ENCODE measurements at places on chromosomes 2 and 18. TPM values are rescaled to one million over a fixed set of nuclear protein-coding genes. Genes with fewer than 3 reads are reported as not detected.
A peak's percentile ranks its signal among the peaks of the same experiment; 100 is the strongest.

IL37 gene
- total RNA-seq = not detected

DNA sequence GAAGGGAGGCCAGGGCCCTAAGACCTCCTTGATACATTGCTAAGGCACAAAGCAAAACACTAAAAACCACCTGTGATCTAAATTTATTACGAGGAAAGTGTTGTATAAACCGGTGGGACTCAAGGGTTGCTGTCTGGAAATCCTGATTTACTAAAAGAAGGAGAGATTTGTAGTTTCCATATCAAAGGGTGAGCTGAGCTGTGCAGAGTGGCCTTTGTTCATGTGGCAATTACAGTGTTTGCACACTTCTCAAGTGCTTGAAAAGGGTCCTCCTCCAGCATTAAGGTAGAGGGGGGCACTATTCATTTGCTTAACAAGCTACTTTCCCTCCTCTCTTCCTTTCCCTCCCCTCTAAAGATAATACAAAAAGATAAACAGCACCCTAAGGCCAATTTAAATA, 30.5 kb upstream of the ITGA4 start:
- no peak overlapping the region for H3K4me3 ChIP-seq
- no peak for DNase-seq
- no peaks in the 10 kb centered on the region for H3K27me3 ChIP-seq
- no peak overlapping the region for H3K27ac ChIP-seq
- H3K36me3 ChIP-seq = no peaks in the 10 kb centered on the region

GRCh38 chr2:231928901-231929725, 2.9 kb upstream of the NPPC start:
- no peak for DNase-seq
- peaks cover 6% of the 10 kb centered on the region for H3K4me1 ChIP-seq
- H3K27ac ChIP-seq = no peak overlapping the region

DNA sequence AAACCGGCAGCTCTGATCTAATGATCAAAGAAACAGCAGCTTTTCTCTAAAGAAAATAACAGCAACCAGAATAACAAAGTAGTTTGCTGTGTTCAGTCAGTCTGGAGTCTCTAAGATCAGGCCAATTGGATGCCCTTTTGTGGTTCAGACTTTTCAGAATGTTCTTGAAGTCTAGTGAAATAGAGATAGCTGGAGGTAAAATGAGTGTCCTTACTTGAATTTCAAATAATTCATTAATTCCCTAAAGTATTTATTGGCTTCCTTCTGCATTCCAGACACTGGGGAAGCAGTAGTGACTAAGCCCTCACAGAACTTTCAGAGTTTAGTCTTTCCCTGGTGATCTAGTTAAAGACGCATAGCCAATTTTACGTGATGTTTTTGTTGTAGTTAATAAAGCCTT, 58.7 kb downstream of the C18orf54 start:
- no peaks in the 10 kb centered on the region for H3K36me3 ChIP-seq
- H3K4me1 ChIP-seq = no peaks in the 10 kb centered on the region
- no peak for DNase-seq

HOXD9 gene
- 12.5 TPM for total RNA-seq

- H3K27me3 ChIP-seq = no peaks in the 10 kb centered on the region
- no peak overlapping the region for H3K27ac ChIP-seq
- no peaks in the 10 kb centered on the region for H3K36me3 ChIP-seq
- DNase-seq = no peak
Measured at GRCh38 chr2:96083064-96083939, 33.1 kb downstream of the ADRA2B start.

UGT1A6 gene
- not detected for total RNA-seq

- DNase-seq = no peak
- no peaks in the 10 kb centered on the region for H3K36me3 ChIP-seq
- H3K27me3 ChIP-seq = no peaks in the 10 kb centered on the region
- no peak overlapping the region for H3K27ac ChIP-seq
- no peak overlapping the region for H3K4me3 ChIP-seq
- no peaks in the 10 kb centered on the region for H3K4me1 ChIP-seq
Measured at GRCh38 chr2:149027590-149028250, 10.8 kb upstream of the LYPD6B start.

DNA sequence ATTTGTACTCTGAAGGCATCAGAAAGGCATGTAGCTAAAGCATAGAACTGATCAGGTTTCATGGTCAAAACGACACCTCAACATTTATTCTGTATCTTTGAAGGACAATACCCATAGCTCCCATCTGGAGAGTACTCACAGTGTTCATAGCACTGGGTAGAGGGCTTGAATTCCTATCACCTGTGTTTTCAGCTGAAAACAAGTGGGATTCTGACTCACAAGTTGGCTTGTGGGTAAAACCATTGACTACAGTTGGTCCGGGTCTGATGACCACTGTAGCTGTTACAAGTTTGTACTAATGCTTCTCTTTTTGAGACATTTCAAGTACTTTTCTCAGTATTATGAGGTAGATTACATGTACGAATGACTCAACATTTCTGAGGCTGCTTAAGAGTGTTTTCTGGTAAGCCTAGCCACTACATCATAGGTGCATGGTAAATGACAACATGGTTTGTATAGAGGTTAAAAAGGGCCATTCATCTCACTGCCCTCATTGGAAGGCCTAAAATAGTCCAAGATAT, 68.6 kb upstream of the PELI1 start:
- H3K27ac ChIP-seq = no peak overlapping the region
- H3K4me1 ChIP-seq = no peaks in the 10 kb centered on the region
- H3K4me3 ChIP-seq = no peak overlapping the region
- H3K27me3 ChIP-seq = no peaks in the 10 kb centered on the region
- no peaks in the 10 kb centered on the region for H3K36me3 ChIP-seq

- no peaks in the 10 kb centered on the region for H3K36me3 ChIP-seq
- no peak for DNase-seq
- H3K27ac ChIP-seq = no peak overlapping the region
- no peaks in the 10 kb centered on the region for H3K4me1 ChIP-seq
- no peaks in the 10 kb centered on the region for H3K27me3 ChIP-seq
Measured at GRCh38 chr2:140737006-140737405, 1393.8 kb downstream of the LRP1B start.

DNA sequence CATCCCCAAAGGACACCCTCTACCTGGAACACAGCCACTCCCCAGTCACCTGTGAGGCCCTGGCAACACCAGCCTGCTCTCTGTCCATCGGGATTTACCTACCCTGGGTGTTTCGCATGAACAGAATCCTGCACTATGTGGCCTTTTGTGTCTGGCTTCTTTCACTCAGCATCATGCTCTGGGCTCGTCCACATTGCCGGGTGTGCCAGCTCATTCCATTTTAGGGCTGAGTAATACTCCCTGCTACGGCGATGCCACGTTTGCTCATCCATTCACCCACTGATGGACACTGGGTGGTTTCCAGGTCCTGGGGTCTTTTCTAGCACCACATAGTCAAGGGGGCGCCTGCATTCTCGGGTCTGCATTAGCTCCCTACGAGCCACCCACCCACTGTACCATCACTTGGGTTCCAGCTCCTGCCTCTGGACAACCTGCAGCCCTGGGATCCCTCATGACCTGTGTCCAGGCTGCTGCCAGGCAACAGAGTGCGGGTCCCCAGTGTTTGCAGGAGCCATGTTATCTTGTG, 22.0 kb downstream of the KCNF1 start:
- H3K4me1 ChIP-seq = no peaks in the 10 kb centered on the region
- no peaks in the 10 kb centered on the region for H3K27me3 ChIP-seq
- no peak for DNase-seq
- no peak overlapping the region for H3K4me3 ChIP-seq

TDRD15 gene
- total RNA-seq = not detected

GRCh38 chr2:119419065-119419464, 12.6 kb upstream of the TMEM37 start:
- DNase-seq = no peak
- no peak overlapping the region for H3K4me3 ChIP-seq
- no peaks in the 10 kb centered on the region for H3K36me3 ChIP-seq
- H3K27me3 ChIP-seq = no peaks in the 10 kb centered on the region
- H3K27ac ChIP-seq = no peak overlapping the region

NCK2 gene
- total RNA-seq = 30.1 TPM

RANBP2 gene
- total RNA-seq = 91.8 TPM

- DNase-seq = no peak
- H3K27me3 ChIP-seq = no peaks in the 10 kb centered on the region
- H3K36me3 ChIP-seq = no peaks in the 10 kb centered on the region
Measured at GRCh38 chr18:24934258-24934932, 417.6 kb downstream of the ZNF521 start.

MC4R gene
- total RNA-seq = not detected

DNA sequence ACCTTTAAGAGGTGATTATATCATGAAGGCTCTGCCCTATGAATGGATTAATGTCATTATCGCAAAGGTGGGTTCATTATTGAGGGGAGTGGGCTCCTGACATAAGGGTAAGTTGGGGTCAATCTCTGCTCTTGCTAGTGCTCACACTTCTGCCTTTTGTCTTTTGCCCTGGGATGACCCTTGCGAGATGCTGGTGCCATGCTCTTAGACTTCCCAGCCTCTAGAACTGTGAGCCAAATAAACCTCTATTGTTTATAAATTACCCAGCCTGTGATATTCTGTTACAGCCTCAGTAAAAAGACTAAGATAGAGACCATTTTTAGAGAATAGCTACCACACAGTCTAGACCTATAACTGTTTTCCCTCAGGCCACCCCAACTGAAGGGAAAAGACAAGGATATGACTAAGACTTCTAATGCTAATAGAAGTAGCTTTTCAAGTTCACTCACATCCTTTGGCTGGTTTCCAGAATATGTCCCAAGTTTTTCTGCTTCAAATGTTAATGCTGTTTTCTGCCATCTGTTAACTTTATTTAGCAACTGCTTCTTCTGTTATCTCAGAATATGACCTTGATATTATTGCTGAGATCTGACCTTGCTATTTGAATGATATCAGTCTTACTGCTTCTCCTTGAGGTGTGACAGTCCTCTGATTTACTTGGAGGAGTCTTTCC, 65.1 kb upstream of the STAM2 start:
- no peaks in the 10 kb centered on the region for H3K27me3 ChIP-seq
- no peaks in the 10 kb centered on the region for H3K36me3 ChIP-seq
- peaks cover 2% of the 10 kb centered on the region for H3K4me1 ChIP-seq
- H3K27ac ChIP-seq = no peak overlapping the region
- H3K4me3 ChIP-seq = no peak overlapping the region
- DNase-seq = no peak

GRCh38 chr18:21727702-21728101, 12.9 kb upstream of the MIB1 start:
- no peak overlapping the region for H3K27ac ChIP-seq
- no peak overlapping the region for H3K4me3 ChIP-seq
- no peak for DNase-seq
- H3K36me3 ChIP-seq = no peaks in the 10 kb centered on the region
- H3K27me3 ChIP-seq = no peaks in the 10 kb centered on the region
- H3K4me1 ChIP-seq = no peaks in the 10 kb centered on the region

- no peaks in the 10 kb centered on the region for H3K27me3 ChIP-seq
- H3K4me1 ChIP-seq = peaks cover 8% of the 10 kb centered on the region
- no peaks in the 10 kb centered on the region for H3K36me3 ChIP-seq
Measured at GRCh38 chr2:9100080-9100876, 96.8 kb upstream of the MBOAT2 start.

DNA sequence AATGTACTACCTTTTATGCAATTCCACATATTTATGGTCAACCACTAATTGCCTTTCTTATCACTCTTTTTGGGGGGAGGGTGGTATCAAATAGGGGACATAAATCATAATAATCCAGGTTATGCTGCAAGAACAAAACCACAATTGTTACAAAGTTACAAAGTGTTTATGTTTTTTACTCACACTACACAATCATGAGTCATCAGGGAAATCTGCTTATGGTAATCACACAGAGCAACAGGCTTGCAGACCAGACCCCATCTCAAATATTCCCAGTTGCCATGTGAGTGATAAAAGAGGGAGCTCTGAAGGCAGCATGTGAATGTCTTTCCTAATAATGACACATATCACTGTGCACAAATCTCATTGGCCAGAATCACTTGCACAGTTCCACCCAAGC, 304.7 kb upstream of the TMEFF2 start:
- H3K27me3 ChIP-seq = no peaks in the 10 kb centered on the region
- H3K27ac ChIP-seq = no peak overlapping the region
- no peak for DNase-seq
- H3K4me1 ChIP-seq = no peaks in the 10 kb centered on the region
- no peaks in the 10 kb centered on the region for H3K36me3 ChIP-seq
- no peak overlapping the region for H3K4me3 ChIP-seq

DNA sequence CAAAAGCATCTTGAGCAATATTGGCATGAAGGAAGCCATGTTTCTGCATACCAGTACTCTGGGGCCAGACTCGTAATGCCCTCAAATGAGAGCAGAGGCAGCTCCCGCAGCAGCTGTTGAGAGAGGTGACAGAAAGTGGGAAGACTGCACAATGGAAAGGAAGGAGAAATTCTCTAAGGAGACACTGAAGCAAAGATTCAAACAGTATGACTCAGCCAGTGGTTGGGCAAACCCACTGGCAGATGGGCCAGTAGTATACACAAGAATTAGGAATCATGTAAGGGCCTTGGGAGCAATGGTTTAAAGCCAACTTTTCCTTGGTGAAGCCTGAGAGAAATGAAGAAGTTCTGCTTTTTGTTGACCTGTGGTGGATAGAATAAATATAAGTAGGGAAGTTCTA, 2092.7 kb upstream of the PIK3C3 start:
- no peaks in the 10 kb centered on the region for H3K4me1 ChIP-seq
- no peak for DNase-seq
- H3K27ac ChIP-seq = no peak overlapping the region
- H3K36me3 ChIP-seq = no peaks in the 10 kb centered on the region
- H3K27me3 ChIP-seq = no peaks in the 10 kb centered on the region

DNA sequence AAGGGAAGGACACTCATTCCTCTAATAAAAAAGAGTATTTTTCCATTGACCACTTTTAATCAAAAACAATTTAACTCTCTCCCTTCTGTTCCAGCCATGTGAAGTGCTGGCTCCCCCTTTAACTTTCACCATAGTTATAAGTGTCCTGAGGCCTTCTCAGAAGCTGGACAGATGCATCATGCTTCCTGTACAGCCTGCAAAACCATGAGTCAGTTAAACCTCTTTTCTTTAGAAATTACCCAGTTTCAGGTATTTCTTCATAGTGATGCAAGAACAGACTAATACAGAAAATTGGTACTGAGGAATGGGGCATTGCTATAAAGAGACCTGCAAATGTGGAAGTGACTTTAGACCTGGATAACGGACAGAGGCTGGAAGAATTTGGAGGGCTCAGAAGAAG, 643.6 kb upstream of the DDX18 start:
- no peaks in the 10 kb centered on the region for H3K4me1 ChIP-seq
- H3K27ac ChIP-seq = no peak overlapping the region
- no peaks in the 10 kb centered on the region for H3K27me3 ChIP-seq
- no peaks in the 10 kb centered on the region for H3K36me3 ChIP-seq
- no peak for DNase-seq

RFTN2 gene
- 15.3 TPM for total RNA-seq

GRCh38 chr18:77054288-77054605, 78.3 kb downstream of the MBP start:
- no peak for DNase-seq
- H3K27me3 ChIP-seq = no peaks in the 10 kb centered on the region
- H3K27ac ChIP-seq = peak overlapping the region; percentile 12
- no peak overlapping the region for H3K4me3 ChIP-seq
- H3K36me3 ChIP-seq = no peaks in the 10 kb centered on the region

- H3K4me1 ChIP-seq = no peaks in the 10 kb centered on the region
- DNase-seq = no peak
- H3K4me3 ChIP-seq = no peak overlapping the region
- H3K27ac ChIP-seq = no peak overlapping the region
- H3K36me3 ChIP-seq = no peaks in the 10 kb centered on the region
- H3K27me3 ChIP-seq = no peaks in the 10 kb centered on the region
Measured at GRCh38 chr18:67265464-67266245, 250.9 kb downstream of the DSEL start.

GRCh38 chr2:150167711-150168110, 319.8 kb downstream of the RND3 start:
- H3K4me3 ChIP-seq = no peak overlapping the region
- no peaks in the 10 kb centered on the region for H3K4me1 ChIP-seq
- H3K27ac ChIP-seq = no peak overlapping the region
- no peak for DNase-seq
- H3K27me3 ChIP-seq = no peaks in the 10 kb centered on the region
